ENCODE measurements at places on chromosomes 3 and 15. TPM values are rescaled to one million over a fixed set of nuclear protein-coding genes. Genes with fewer than 3 reads are reported as not detected.

Gene C3orf70
- not detected for total RNA-seq

Gene GOLGA6B
- total RNA-seq: not detected

DNA sequence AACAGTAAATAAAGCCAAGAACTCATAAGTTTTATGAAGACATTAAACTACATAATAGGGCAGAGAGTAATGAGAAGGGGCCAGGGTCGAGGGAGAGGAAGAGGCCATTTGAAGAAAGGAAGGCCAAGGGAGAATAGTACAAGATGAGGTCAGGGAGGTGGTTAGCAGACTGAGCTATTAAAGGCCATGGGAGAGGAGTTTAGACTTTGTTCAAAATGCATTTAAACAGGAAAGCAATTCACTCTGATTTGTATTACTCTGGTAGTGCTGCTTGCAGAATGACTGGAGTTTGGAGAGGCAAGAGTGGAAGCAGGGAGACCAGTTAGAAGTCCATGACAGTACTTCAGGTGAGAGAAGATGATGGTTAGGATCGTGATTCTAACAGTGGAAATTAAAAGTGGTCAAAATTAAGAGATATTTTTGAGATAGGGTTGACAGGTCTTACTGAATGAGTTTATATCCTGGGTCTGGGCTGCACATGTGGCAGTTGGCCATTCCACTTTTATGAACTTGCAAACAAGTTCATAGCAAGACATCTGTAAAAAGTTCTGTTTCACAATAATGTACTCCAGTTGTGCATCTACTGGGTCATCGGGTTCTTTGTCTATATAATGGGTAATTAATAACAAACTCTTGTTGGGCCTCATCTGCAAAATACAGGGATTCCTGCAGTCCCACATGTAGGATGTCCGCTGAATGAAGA lies 16.3 kb downstream of the PPP2R3A start:
- DNase-seq: no peak

DNA sequence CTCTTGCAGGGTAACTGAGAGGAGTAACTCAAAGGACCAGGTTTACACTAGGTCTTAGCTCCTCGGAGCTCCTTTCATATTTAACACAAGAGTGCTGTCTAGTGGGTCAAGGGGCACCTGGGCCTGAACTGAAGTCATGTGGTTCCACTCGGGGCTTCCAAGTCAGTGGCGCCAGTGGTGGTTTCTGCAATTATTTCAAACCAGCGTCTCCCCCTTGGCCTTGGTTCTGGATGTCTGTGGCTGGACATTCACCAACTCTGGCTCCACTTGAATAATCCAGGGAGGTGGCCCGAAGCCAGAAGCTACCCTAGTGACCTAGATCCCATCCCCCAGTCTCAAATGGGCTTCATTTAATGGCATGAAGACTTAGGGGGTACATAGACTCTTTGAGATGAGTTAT lies 144.3 kb upstream of the ADAMTS9 start:
- no peak for DNase-seq

Gene GABRA5
- not detected for total RNA-seq

- no peak for DNase-seq
These were observed 20.6 kb downstream of the SMAD3 start for GRCh38 chr15:67085818-67086636.

DNA sequence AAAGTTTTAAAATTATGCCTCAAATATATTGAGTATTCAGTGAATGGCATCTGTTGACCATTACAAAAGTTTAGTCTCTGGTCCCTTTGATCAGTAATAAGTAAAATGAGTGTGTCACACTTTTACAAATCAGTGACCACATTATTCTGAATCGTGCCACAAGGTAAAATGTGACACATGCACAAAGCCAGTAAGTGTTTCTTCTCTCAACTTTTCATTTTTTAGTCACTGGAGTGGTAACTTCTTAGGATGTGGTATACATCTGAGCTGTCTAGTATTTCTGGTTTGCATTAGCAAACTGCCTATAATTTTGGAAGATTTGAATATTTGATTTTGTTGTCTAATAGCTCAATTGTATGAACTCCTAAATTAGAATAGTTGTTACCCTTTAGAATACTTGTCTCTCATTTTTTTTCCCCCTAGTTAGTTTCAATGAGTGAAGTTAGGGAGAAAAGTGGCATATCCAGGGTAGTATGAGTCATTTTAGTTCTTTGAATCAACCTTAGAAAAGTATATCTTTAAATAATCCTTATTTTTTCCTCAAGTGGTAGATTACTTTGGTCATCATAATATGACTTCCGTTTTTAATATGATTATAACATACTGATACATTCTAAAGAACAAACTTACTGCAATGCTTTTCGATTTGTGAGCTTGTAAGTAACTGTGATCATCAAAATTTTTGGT lies 18.1 kb downstream of the DNAJC13 start:
- DNase-seq: no peak

DNA sequence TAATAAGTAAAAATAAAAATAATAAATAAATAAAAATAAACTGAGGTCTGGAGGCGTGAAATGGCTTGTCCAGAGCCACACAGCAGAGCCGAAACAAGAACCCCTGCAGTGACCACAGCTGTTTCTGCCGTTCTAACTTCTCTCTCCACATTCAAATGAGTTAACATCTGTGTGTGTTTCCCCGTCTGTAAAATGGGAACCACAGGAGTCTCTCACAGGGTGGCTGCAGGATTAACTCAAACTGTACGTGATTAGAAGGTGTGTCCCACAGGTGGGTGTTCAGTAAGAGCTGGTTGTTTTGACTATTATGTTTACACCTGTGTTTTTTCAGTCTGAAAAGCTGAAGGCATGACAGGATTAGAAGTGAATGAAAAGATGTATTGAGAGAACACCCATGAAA lies 27.0 kb upstream of the MUC4 start:
- DNase-seq: no peak

DNA sequence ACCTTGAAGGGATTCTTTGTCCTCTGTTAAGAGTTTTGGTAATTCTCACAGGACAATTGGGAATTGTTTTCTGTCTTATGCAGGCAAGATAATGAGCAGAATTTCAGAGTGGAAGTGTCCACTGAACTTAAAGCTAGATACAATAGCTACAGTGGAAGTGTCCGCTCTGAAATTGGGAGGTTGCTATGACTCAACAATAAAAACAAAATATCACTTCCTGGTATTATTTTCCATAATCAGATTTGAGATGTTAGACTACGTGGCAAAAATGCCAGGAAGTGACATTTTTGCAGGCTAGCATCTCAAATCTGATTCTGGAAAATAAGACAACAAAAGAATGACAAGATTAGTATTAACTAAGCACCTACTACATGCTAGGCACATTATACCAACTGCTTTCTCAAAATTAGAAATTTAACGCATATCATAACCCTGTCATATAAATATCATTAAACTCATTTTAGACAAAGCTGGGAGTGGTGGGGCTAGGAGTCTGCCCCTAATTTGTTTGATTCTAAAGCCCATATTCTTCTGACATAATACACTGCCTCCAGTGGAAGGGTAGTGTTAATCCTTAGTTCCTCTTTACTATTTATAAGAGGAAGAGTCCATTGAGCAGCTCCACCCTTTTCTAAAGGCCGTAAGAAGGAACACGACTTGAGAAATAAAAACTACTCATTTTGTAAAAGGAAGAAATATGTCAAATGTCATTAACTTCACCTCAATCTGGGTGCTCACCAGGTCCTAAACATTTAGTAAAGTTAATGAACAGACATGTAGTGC lies 266.9 kb upstream of the STT3B start:
- DNase-seq: no peak

DNA sequence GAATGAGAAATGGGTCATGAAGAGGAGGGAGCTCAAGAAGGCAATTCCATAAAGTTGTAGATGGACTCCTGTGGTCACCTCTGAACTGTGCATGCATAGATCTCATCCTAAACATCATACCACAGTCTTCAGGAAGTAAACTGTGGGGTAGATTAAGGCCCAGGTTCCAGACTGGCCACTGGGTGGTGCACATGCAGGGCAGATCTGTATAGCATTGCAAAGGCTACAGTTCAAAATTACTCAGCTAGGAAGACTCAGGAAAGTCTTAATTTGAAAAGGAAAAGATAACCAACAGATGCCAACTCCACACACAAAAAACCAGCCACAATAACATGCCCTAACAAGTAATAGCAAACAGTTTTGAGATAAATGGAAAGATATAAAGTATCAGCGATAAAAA lies 20.3 kb downstream of the KY start:
- no peak for DNase-seq

Gene CYP8B1
- not detected for total RNA-seq

DNA sequence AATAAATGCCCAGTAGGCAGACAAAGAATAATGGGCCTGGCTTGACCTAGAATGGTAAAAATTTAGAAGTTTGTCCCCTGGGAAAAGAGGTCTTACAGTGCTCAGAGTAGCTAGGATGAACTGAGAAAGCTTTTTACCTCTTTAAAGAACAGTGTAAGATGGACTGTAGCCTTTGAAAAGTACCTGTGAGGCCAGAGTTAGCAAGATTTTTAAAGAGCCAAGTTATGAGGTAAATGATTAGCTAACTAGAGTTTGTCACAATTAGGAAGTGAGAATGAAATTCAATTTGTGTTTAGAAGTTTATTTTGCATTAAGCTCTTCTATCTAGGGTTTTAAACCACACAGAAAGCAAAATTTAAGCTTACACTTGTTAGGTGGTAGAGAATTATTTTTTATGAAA lies 480.9 kb downstream of the ZIC1 start:
- DNase-seq: no peak

Gene ZNF620
- 4.1 TPM for total RNA-seq

Gene RTP1
- not detected for total RNA-seq

Gene IMPG2
- total RNA-seq: 0.96 TPM

DNA sequence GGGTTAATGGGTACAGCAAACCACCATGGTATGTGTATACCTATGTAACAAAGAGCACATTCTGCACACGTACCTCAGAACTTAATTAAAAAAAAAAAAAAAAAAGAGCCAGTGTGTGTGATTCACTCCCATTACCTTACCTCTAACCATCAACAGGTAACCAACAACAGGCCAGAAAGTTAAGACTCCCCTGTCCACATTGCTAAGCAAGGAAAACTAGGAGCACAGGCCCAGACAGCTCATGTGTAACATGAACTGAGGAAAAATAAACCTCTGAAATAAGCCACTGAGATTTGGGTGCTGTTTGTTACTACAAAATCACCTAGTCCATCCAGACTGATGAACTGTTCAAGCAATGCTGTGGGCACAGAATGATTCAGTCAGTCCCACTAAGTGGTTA lies 6.0 kb downstream of the KATNBL1 start:
- no peak for DNase-seq

DNA sequence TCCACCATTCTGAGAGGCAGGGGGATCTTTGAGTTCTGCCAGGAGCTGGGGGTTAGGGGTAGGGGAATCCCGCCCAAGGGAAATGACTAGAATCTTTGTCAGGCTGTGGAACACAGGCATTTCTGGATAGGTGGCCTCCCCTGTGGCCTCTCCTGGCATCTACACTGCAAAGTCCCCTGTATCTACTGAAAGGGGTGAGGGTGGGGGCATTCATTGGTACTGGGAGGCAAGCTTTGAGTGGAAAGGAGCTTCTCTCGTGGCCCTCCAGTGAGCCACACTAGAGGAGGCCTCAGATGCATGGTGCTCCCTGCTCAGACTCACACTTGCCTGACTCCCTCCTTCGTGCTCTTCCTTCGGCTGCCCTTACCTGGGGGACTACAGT lies 59.9 kb downstream of the CCNL1 start:
- no peak for DNase-seq

Gene CCR8
- total RNA-seq: not detected

GRCh38 chr3:62874711-62875557 lies at the start of gene CADPS:
Gene CADPS, minus strand, starts transcription at chr3:62875416. Its CDS starts 387 bp downstream, at chr3:62875029.
- no peak for DNase-seq

DNA sequence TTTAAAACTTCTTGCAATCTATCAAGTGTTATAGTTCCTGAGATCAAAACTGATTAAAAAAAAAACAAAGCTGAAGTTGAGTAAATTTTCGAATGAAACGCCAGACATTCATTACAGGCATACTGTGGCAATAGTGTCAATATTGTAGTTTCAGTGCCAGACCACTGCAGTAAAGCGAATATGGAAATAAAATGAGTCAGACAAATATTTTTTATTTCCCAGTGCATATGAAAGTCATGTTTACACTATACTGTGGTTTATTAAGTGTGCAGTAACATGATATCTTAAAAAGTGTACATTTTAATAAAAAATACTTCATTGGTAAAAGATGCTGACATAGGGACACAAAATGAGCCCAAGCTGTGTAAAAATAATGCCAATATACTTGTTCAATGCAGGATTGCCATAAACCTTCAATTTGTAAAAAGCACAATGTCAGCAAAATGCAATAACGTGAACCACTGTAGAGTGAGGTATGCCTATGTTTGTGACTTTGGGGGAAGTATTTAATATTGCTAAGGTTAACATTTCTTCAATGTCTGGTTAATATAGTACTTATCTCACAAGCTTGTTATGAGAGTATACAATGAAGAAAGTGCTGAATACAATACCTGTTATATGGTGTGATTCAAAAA lies 1473.9 kb upstream of the GBE1 start:
- DNase-seq: no peak

DNA sequence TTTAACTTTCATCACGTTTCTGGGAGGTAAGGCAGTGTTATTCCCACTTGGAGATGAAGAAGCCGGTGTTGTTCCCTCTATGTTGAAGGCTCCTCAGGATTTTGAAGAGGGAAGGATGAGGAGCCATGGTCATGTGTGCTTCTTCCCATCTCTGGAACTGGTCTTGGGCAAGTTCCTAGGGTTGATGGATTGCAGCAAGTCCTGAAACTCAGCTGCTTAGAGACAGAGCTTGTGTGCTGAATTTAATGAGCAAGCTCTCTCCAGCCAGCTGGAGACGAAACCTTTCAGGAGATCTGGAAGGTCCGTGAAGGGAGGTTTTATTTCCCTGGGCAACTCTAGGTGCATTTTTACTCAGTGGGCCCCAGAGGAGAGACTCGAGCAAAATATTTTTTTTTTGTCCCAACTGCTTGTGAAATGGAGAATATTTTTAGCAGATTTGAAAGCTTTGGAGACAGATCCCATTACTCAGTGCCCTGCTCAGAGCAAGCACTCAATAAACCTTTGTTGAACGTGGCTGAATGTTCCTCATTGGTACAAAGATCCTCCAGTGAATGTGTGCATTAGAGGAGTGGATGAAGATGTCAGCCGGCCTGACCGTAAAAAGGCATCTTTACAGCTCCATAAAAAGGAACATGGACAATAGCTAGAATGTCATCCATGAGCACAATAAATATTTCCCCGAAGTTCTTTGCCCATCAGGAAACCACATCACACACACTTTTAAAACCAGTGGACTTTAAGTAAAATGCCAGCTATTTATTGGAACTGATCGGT lies 55.6 kb upstream of the RGMA start:
- DNase-seq: no peak

- DNase-seq: no peak
These were observed 2.5 kb downstream of the MORC1 start for GRCh38 chr3:109115451-109115850.

- DNase-seq: no peak
These were observed 3.3 kb upstream of the CCDC174 start for GRCh38 chr3:14647976-14648955.

Gene SLC22A13
- 1.0 TPM for total RNA-seq
